Endodermal cell (in vitro differentiated cells): ENCODE measurements at places on chromosomes 16 and 17. TPM values are rescaled to one million over a fixed set of nuclear protein-coding genes. Genes with fewer than 3 reads are reported as not detected.

The NUBP2 gene
- total RNA-seq = 45.3 to 67.8 TPM (median 61.5 TPM) in 3 replicates

DNA sequence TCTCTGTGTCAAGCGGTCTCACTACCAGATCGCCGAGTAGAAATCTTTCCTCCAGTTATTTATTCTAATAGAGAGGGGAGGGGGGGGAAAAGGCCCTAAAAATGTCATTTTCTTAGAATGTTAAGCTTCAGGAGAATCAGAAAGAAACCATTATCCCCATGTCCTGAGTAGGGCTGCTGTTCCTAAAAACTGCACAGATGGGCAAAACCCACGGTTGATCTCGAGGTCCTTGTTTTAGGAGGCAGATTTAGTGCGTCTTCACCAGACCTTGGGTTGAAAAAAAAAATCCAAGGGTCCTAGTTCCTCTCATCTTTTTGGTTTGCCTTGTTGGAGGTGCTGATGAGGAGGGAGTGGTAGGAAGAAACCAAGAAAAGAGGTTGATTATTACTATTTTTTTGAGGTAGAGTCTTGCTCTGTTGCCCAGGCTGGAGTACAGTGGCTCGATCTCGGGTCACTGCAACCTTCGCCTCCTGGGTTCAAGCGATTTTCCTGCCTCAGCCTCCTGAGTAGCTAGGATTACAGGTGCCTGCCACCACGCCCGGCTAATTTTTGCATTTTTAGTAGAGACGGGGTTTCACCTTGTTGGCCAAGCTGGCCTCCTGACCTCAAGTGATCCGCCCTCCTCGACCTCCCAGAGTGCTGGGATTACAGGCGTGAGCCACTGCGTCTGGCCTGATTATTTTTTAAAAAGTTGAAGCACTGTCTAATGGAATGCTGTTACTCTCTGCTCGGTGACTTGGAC is 1.4 kb downstream of the CBFB start:
- H3K27me3 ChIP-seq = no peaks in the 10 kb centered on the region
- peak overlapping the region; percentile 93 for H3K4me3 ChIP-seq
- H3K36me3 ChIP-seq = peaks cover 46% of the 10 kb centered on the region
- peaks cover 1% of the 10 kb centered on the region for H3K4me1 ChIP-seq
- no peak for DNase-seq

The HOXB9 gene
- not detected in 2 replicates for total RNA-seq

The ADAD2 gene
- total RNA-seq = 0.77 TPM in 1 of 2 replicates, not detected in the other

DNA sequence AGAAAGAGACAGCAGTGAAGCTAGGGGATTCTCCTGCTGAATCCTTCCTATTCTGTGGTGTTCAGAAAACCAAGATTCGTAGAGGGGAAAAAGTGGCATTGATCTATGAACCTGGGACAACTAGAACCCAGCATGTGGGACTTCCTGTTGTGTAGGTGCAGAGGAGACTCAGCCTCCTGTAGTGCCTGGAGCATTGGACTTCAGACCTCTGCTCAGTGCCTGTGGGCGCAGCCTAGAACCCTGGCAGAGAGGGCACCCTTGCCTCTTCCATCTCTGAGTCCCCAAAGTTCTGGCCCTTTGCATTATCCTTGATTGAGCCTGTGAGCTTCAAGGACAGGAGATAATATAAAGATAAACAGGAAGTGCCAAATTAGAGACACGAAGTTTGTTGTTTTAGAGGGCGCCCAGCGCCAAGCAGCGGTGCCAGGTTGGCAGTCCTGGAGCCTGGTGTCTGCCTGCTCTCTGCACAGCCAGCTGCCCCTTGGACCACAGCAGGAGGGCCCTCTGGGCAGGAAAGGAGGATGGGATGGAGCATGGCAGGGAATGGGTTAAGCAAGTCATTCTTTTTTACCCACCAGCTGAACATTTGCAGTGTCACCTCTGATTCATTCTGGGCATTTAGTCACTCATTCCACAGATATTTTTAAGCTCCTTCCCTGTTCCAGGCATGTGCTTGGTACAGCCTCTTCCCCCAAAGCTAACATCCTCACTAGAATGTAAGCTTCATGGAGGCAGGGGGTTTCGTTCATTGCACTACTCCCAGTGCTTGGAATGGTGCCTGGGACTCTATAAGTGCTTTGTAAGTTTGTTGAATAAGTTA is 11.9 kb upstream of the SP6 start:
- H3K4me1 ChIP-seq = no peaks in the 10 kb centered on the region
- H3K27ac ChIP-seq = no peak overlapping the region
- H3K4me3 ChIP-seq = no peak overlapping the region
- no peak for DNase-seq
- no peaks in the 10 kb centered on the region for H3K36me3 ChIP-seq

DNA sequence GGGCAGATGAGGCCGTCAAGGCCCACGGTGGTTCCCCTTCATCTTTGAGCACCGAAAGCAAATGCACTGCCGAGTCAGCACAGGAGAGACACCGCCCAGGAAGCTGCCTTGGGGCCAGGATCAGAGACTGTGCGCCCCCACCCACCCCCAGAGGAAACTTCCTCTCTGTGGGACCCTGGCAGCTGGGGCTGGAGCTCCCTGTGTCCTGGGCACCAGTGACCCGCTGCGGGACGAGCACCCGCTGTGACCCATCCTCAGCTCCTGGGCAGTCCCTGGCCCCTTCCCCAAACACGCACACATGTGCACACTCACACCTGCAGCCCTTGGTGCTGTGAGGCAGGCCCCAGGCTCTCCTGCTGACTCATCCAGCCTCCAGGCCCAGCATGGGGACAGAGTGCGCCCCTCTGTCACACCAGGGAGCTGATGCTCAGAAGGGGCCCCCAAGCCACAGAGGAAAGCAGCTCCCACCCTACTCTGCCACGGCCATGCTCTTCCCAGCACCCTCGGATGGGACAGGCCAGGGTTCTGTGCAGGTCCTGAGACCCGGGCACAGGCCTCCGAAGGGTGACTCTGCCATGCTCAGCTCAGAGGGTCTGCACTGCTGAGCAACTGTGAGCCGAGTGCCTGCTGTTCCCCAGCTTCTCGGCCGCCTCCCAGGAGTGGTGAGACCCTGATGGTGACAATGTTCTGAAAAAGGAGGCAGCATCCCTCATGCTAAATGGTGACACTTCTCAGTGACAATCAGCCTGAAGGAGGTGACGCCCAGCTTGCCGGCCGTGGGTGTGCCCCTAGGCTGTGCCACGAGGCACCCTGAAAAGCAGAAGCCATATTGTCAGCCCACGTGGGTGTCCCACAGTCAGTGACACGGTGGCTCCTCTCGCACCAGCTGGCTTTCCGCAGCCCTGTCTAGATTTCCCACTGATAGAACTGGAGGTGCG is 3.6 kb downstream of the PIEZO1 start:
- no peak overlapping the region for H3K27ac ChIP-seq
- H3K4me1 ChIP-seq = peaks cover 16% of the 10 kb centered on the region
- no peaks in the 10 kb centered on the region for H3K36me3 ChIP-seq

The HBA2 gene
- 0.95 and 1.2 TPM in 2 replicates for total RNA-seq
